ENCODE measurements at places on chromosomes 13 and 19.
A peak's percentile ranks its signal among the peaks of the same experiment; 100 is the strongest.

GRCh38 chr13:42377640-42378382 lies 105.9 kb downstream of the AKAP11 start:
- DNase-seq, result no peak

- no peak for DNase-seq
Measured at GRCh38 chr13:76466043-76466442, 420.2 kb downstream of the KCTD12 start.

- no peak for DNase-seq
Measured at GRCh38 chr13:79749566-79749965, 268.6 kb downstream of the NDFIP2 start.

DNA sequence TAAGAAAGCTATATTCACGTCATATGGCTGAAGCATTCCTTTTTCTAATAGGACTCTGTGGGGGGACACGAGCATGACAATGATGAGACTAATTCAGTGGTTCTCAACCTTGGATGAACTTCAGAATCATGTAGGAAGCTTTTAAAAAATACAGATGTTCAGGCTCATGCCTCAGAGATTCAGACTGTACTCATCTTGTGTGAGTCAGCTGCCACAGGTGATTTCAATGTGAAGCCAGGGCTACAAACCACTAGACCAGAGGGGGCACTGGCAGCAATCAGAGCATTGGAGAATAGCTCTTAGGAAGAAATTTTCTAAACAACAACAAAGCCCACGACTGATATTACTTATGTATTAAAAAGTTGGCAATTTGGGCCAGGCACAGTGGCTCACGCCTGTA lies 91.7 kb downstream of the SERP2 start:
- DNase-seq, result no peak

DNA sequence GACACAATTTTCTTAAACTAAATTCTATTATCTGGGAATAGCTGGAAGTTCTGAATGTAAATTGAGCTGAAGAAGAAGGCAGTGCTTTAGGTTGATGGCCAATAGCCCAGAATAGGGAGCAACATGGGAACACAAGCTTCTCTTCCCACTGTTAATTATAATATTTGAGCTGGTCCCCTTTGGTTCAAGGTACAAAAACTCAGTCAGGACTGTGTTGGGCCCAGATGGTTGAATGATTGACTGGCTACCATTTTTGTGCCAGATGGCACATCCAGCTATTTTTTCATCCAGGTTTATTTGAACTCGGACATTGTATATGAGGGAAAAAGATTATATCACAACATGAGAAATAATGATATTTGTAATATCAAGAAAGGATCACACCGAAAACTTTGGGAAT lies 458.9 kb downstream of the SLITRK1 start:
- no peak for DNase-seq

DNA sequence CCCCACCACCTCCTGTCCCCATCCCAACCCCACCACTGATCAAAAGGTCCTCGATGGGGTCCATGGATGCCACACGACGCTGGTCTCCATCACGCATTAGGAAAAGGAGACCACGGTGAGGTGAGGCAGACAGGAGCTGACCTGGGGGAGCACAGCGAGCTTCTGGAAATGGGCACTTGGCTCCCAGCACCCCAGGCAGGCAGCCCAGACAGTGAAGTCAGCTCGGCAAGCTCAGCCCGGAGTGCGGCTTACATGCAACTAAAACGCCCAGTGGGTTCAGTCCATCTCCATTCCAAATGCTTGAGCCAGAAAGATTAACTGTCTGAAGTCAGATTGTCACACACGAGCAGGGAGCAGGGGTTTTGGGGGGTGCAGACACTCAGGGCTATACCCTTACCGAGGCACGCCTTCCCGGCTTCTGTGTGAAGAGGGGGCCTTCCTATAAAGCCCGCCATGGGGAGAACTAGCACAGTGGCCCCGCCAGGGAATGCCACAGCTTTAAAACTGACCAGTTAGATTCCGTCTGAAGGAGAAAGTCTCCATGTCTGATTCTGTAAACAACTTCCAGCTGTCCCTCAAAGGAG lies 79.4 kb downstream of the SPACA7 start:
- DNase-seq, result no peak

DNA sequence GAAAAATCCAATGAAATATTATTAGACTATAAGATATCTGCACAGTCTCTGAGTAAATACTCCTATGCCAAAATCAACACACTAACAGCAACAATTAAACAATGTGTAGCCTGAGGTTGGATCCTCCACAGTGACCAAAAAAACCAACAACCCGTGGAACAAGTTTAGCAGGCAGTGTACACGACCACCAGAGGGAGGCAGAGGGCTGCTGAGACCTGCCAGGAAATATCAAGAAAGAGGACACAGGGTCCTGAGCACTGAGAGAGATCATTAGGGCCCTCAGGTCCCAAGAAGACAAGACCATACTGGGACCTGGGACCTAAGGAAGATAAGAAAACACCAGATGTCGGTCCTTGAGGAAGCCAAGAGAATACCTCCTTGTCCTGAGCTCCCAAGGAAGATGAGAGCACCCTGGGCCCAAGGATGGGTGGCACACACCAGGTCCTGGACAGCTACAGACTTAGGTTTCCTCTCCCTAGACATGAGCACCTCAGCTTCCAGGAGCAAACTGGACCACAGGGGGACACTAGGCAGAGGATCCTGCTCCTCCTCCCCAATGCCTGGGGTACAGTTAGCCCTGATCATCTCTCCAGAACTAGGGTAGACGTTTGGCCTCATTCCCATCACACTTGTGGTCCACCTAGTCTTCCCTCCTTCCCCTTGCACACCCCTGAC lies 822 bp upstream of the ZNF274 start:
- peak; percentile 36 for DNase-seq

- DNase-seq, result no peak
Measured at GRCh38 chr19:33498391-33499000, 23.1 kb downstream of the PEPD start.

GRCh38 chr13:51524312-51524711 lies 60.0 kb upstream of the WDFY2 start:
- no peak for DNase-seq

DNA sequence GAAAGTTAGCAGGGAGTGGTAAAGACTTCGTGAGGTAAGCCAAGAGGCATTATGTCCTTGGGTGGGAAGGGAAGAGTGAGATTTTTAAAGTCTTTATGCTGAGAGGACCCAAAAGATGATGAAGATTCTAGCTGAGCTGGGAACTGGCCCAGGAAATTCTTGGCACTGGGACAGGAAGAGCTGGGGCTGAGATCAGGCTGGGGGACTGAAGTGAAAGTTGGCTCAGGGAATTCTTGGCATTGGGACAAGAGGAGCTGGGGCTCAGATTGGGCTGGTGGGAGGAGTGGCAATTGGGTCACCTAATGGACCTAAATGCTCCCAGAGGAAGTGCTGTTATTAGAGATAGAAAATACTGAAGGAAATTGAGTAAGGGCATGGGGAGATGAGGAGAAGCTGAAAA lies 8.8 kb downstream of the SCEL start:
- DNase-seq, result no peak

GRCh38 chr19:51473009-51473707 lies 5.2 kb upstream of the CEACAM18 start:
- peak; percentile 73 for DNase-seq

DNA sequence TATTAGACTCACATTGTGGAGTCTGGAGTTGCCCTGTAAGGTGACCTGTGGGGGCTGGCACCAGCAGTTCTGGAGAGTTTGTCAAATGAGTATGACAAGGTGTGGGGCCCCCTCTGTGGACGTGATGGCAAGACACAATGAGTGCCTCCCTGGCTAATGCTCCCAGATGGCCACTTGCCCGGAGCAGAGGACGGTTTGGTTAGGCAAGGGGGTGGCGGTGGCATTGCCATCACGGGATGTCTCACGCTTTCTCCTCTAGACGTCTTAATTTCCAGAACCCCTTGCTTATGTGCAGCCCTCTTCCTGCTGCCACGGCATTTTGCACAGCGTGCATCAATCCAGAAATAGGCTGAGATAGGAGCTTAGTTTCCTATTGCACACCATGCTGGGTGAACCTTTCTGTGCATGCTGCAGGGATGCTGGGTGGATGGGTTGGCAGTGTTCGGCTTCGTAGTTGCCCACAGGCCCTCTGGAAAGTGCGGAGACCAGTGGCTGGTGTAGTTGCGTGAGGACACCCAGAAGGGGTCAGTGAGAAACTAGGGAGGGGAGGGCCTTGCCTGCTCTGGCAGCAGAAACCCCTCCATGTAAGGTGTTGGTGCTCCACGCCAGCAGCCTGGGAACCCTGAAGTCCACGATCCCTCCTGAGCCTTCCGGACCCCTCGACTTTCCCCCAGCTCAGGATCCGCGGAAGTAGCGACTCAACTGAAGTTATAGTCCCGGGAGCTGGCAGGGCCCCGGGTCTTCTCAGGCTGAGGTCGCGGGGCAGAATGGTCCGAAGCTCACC lies 18.1 kb upstream of the LRP3 start:
- DNase-seq, result peak; percentile 9

- no peak for DNase-seq
Measured at GRCh38 chr19:4347521-4347920, 4.2 kb downstream of the MPND start.
